ENCODE measurements at places on chromosomes 3 and 15. TPM values are rescaled to one million over a fixed set of nuclear protein-coding genes. Genes with fewer than 3 reads are reported as not detected.

Gene MKRN2OS
- not detected for total RNA-seq

Gene GNB5
- 13.8 TPM for total RNA-seq

Gene CYP11A1
- 0.21 TPM for total RNA-seq

Gene FHIT
- total RNA-seq = 7.4 TPM

Gene HTR3E
- total RNA-seq = not detected

Gene ZNF502
- 10.5 TPM for total RNA-seq

Gene EXD1
- not detected for total RNA-seq

Gene GPR87
- 2.3 TPM for total RNA-seq

Gene PPP2R3A
- total RNA-seq = 117 TPM

Gene CTXN2
- total RNA-seq = not detected

Gene ZNF660
- total RNA-seq = 3.4 TPM

Gene DNAJC13
- 67.9 TPM for total RNA-seq

Gene PEX5L
- 0.21 TPM for total RNA-seq

Gene SLC28A2
- 0.10 TPM for total RNA-seq

Gene SPESP1
- total RNA-seq = 1.8 TPM

Gene STRIT1
- 3.9 TPM for total RNA-seq

Gene SAMMSON
- total RNA-seq = 0.41 TPM

Gene LMOD3
- 122 TPM for total RNA-seq

Gene SEC62
- total RNA-seq = 50.7 TPM

Data from tongue (tissue), 3 donors.